ENCODE measurements at places on chromosomes 5 and 9. TPM values are rescaled to one million over a fixed set of nuclear protein-coding genes. Genes with fewer than 3 reads are reported as not detected.

Gene IFNA2
- total RNA-seq = not detected

Gene C5orf52
- total RNA-seq = not detected

Gene NMUR2
- total RNA-seq = not detected

Gene ELOVL7
- total RNA-seq = 0.42 TPM

Gene SNCB
- total RNA-seq = 2.4 TPM

Gene STING1
- 79.2 TPM for total RNA-seq

Gene OMD
- not detected for total RNA-seq

Gene STPG3
- 0.95 TPM for total RNA-seq

Gene PRSS3
- total RNA-seq = not detected

Gene PCDHB5
- 27.5 TPM for total RNA-seq

Gene NTMT1
- 36.1 TPM for total RNA-seq

Gene TEX48
- total RNA-seq = not detected

Gene CTXN3
- not detected for total RNA-seq

DNA sequence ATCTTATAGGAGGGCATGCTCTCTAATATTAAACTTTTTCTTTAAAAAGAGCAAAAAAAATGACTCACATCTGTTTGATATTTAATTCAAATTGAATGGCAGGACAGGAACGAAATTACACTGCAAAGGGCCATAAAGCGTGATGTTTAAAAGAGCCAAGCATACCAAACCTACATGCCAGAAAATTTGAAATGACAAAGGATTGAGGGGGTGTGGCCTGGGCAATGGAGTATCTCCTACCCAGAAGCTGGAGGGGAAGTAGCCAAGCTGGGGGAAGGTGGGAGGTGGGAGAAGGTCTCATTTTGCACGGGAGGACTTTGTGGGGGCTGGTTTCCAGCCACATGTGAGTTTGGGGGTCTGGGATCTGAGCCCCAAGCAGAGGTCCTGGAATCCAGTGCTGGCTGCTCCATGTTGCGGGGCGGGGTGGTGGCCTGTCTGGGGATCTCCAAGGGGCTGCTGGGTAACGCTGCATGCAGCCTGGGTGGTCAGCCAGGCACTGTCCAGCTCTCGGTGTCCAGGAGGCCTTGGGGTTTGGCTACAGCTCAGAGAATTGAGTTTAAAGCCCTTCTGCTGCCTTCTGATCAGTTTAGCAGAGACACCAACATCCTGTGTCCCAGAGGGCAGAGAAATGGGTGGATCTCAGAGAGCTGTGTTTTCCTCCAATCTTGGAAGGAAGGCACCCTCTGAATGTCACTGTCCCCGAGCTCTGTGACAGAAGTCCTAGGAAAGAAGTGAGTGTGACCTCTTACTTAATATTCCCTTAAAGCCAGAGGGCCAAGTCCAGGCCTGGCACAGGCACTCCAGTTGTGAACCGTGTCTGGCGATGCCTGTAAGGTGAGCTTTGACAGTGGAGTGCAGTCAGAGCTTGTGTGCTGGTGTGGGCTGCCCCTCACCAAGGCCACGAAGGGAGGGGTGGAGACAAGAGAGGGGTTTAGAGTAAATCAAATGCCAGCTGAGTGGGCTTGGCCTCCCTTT, 7.6 kb downstream of the DCANP1 start:
- no peaks in the 10 kb centered on the region for H3K27me3 ChIP-seq
- no peaks in the 10 kb centered on the region for H3K36me3 ChIP-seq
- no peak for DNase-seq
- peaks cover 5% of the 10 kb centered on the region for H3K4me1 ChIP-seq
- H3K4me3 ChIP-seq = no peak overlapping the region

DNA sequence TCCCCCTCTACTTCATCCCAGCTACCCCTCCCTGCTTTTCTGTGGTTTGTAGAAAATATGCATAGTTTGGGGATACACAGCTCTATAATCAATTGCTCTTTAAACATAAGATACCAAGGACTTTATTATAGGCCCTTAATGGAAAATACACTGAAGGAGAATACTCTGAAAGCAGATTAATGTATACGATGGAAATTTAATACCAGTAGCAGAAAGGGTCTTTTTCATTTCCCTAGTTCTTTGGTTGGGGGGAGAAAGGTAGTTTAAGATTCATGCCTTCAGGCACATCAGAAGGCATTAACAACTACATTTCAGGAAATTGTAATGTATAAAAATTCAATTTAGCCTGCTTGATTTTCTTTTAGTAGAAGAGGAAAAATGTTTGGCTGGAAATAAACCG, 452.9 kb upstream of the ZNF608 start:
- no peaks in the 10 kb centered on the region for H3K36me3 ChIP-seq
- H3K4me3 ChIP-seq = no peak overlapping the region
- H3K27ac ChIP-seq = peak overlapping the region; percentile 97
- no peak for DNase-seq
- peaks cover 64% of the 10 kb centered on the region for H3K4me1 ChIP-seq

DNA sequence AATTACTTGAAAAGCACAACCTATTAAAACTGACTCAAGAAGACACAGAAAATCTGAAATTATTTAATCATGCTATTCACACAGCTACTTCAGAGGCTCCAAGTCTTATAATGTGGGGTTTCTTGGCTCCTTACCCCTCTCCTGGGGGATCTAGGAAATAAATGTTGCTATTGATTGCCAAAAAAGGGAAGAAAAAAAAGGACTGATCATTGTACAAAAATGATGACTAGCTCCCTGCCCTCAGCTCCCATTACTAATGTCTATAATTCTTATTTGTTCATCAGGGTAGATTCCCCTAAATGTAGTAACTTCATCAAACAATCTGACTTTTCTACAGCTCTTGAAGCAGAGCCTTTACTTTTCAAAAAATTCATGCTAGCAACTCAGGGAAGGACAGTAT, 3.3 kb upstream of the SMC5 start:
- no peaks in the 10 kb centered on the region for H3K36me3 ChIP-seq
- DNase-seq = no peak
- H3K4me3 ChIP-seq = no peak overlapping the region
- peaks cover 25% of the 10 kb centered on the region for H3K4me1 ChIP-seq

- no peak for DNase-seq
- no peaks in the 10 kb centered on the region for H3K36me3 ChIP-seq
- H3K27me3 ChIP-seq = no peaks in the 10 kb centered on the region
- no peak overlapping the region for H3K4me3 ChIP-seq
Observed at GRCh38 chr5:106408570-106408969, 1262.2 kb downstream of the EFNA5 start.

GRCh38 chr5:149320791-149321330, 24.4 kb upstream of the GRPEL2 start:
- peak overlapping the region; percentile 83 for H3K27ac ChIP-seq
- DNase-seq = peak; percentile 98
- peaks cover 16% of the 10 kb centered on the region for H3K4me1 ChIP-seq
- no peak overlapping the region for H3K4me3 ChIP-seq
- H3K36me3 ChIP-seq = no peaks in the 10 kb centered on the region

GRCh38 chr9:108104991-108105390, 615.4 kb upstream of the KLF4 start:
- peaks cover 5% of the 10 kb centered on the region for H3K4me1 ChIP-seq
- H3K36me3 ChIP-seq = no peaks in the 10 kb centered on the region
- no peak for DNase-seq
- no peak overlapping the region for H3K27ac ChIP-seq

DNA sequence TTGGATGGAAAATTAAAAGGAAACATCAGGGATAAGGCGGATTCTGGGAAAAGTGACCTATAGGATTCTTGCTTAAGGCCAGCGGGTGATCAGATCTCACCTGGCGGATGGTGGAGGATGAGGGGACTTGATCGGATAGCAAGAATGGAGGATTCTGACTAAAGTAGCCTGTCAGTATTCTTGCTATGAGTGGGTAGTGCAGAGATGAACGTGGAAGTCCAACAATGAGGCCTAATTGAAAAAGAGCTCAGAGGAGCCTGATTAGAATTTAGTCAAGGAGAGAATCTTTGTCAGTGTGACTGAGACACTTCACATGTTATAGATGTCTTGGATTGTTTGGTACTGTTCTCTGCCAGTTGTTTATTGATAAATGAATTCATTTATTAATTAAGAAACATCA, 24.9 kb downstream of the CAST start:
- H3K4me1 ChIP-seq = no peaks in the 10 kb centered on the region
- no peak overlapping the region for H3K4me3 ChIP-seq
- no peak overlapping the region for H3K27ac ChIP-seq
- H3K36me3 ChIP-seq = no peaks in the 10 kb centered on the region
- no peaks in the 10 kb centered on the region for H3K27me3 ChIP-seq

DNA sequence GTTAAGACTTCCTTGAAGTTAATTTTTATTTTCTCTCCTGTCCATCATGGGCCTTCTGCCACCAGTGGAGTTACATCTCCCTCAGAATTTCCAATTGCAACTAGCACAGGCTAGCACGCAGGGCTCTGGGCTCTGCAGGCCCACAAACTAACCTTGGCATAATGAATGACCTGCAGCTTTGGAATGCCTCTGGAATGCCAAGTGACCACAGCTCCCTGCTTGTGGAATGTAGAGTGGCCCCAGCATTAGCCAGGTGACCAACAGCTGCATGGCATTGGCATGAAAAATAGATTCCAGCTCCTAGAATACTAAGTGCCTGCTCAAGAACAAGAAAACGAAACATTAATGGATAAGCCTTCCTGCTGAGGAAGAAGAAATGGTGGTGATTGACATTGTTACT, 726.1 kb downstream of the BRINP1 start:
- no peaks in the 10 kb centered on the region for H3K36me3 ChIP-seq

DNA sequence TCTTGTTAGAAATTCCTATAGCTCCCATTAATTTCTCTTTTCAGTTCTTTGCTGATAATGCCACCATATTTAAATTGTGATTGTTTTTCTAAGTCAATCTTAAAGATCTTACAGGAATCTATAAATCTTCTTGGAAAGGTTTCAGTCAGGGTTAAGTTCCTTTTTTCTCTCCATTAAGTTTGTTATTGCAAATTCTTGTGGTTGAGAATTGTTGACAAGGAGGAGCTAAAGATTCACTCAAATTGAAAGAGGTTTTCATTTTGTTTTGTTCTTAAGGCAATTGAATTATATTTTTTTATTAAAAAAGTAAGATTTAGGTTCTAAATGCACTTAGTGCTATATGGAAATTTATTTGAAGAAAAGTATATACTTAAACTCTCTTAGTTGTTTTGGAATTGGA, 213.4 kb downstream of the PRR16 start:
- H3K27me3 ChIP-seq = no peaks in the 10 kb centered on the region
- H3K27ac ChIP-seq = no peak overlapping the region
- H3K36me3 ChIP-seq = no peaks in the 10 kb centered on the region

DNA sequence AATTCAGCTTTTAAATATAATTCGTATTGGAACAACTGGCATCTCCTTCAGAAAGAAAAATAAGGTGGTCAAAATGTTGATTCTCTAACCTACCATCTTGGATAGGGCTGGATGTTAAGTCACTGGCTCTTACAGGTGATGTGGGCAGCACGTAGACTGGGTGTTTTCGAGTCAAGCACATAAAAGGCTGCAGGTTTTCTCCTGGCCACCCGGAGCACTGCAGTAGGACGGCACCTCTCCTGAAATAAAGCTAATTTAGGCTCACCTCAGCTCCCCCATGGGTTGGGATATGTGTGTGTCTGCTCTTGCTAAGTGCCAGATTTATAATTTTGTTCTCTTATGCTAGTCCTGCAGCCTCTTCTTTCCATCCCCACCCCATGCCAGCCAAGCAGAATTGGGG, 80.3 kb downstream of the IQGAP2 start:
- H3K4me3 ChIP-seq = no peak overlapping the region
- no peaks in the 10 kb centered on the region for H3K27me3 ChIP-seq
- H3K36me3 ChIP-seq = no peaks in the 10 kb centered on the region
- no peak overlapping the region for H3K27ac ChIP-seq
- DNase-seq = no peak

DNA sequence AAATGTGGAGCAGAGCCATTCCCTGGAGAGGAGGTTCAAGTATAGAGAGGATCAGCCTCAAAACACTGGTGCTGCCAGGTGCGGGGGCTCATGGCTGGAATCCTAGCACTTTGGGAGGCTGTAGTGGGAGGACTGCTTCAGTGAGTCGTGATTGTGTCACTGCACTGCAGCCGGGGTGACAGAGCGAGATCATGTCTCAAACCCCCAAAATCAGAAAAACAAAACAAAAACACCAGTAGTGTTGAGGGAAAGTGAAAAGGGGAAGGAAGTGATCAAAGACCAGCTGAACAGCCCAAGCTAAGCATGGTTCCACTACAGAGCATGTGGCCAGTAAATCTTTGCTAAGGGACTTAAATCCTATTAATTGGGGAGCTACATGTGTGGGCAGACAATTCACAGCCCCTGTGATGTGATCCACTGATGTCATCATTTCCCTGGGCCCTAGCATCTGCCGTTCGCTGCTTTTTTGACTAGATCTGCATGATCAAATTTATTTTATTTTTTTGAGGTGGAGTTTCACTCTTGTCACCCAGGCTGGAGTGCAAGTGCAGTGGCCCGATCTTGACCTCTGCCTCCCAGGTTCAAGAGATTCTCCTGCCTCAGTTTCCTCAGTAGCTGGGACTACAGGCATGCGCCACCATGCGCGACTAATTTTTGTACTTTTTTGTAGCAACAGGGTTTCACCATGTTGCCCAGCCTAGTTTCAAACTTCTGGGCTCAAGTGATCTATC, 2.7 kb upstream of the PCBD2 start:
- no peak overlapping the region for H3K27ac ChIP-seq
- no peaks in the 10 kb centered on the region for H3K27me3 ChIP-seq
- H3K4me1 ChIP-seq = no peaks in the 10 kb centered on the region
- H3K36me3 ChIP-seq = peaks cover 3% of the 10 kb centered on the region

DNA sequence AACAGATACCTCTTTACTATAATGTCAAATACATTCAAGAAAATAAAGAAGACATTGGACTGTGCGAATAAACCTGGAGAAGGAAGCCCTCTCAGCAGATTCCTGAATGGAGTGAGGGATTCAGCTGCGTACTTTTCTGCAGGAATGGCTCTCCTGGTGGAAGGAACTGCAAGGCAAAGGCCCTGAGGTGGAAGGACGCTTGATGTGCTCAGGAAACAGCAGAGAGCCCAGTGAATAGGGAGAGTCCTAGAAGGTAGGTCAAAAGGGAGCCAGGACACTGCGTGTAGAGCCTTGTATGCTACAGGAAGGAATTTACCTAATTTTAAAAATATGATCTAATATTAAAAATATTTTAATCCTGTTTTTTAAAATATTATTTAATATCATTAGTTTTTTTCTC, 68.5 kb upstream of the TTC23L start:
- H3K27me3 ChIP-seq = no peaks in the 10 kb centered on the region
- DNase-seq = no peak

DNA sequence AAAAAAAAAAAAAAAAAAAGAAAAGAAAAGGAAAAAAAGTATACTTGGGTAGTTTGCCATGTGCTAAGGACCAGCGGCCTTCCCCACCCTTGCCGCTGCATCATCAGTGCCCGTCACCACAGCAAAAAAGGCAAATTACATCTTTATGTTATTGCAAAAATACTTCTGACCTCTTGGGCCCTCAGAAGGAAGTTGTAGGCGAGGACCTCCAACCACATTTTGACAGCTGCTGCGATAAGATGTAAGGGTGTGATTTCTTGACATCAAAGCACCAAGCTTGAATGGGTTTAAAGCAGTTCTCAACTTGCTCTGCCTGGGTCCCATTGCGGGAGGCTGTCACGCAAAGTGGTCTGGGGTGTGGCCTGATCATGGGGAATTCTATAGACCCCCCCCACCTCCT, 39.2 kb downstream of the DMRT1 start:
- H3K27me3 ChIP-seq = peaks cover 17% of the 10 kb centered on the region
- no peaks in the 10 kb centered on the region for H3K36me3 ChIP-seq
- H3K4me3 ChIP-seq = no peak overlapping the region
- no peak for DNase-seq
- no peaks in the 10 kb centered on the region for H3K4me1 ChIP-seq
- no peak overlapping the region for H3K27ac ChIP-seq

- no peaks in the 10 kb centered on the region for H3K4me1 ChIP-seq
- DNase-seq = no peak
- H3K27ac ChIP-seq = no peak overlapping the region
- H3K36me3 ChIP-seq = no peaks in the 10 kb centered on the region
- no peak overlapping the region for H3K4me3 ChIP-seq
Observed at GRCh38 chr5:52598968-52599367, 188.7 kb upstream of the ITGA1 start.
